Activated naive CD4-positive, alpha-beta T cell treated with anti-CD3 and anti-CD28 coated beads, Interleukin-2, amount 50 U/mL, for 72 hours (primary cell): ENCODE measurements at places on chromosomes 7 and 10.

DNA sequence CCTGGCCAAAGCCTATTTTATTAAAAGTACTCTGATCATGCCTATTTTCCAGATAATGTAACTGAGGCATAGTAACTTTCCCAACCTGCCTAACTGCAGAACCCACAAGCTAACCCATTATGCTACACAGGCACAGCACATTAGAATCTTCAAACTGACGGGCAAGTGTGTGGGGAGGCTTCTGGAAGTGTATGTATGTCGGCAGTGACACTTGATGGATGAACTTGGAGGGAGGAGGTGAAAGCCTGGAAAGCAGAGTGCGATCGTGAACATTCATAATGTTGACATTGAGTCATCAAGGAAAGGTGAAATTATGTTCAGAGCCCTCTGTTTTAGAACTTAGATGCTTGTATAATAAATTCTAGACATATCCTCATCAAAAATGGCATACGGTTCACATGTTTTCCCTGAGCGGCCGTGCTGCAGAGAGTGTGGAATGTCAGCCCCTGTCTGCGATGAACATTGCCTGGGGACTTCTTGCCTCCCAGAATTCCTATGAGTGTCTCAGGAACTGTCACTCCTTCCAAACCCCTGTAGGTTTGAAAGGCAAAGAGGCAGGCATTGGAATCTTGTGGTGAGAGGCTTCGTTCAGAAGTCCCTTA, 102.4 kb downstream of the SLIT1 start:
- DNase-seq: no peak

DNA sequence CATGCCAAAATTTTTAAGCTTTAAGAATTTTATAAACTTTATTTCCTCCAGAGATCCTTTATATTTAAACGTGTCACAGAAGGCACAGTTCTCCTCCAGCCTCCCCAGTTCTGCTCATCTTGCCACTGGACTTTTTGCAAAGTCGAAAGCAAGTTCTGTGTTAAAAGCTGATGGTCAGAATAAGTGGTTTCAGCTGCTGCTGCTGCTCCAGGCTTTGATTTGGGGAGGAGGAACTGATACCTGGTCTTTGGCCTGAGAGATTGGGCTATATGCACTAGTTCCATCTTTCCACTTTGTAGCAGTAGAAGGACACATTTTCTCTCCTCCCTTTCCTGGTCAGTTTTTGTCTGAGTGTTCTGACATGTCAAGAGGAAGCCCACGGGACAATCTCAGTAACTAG, 435.9 kb upstream of the PHF14 start:
- DNase-seq: no peak

DNA sequence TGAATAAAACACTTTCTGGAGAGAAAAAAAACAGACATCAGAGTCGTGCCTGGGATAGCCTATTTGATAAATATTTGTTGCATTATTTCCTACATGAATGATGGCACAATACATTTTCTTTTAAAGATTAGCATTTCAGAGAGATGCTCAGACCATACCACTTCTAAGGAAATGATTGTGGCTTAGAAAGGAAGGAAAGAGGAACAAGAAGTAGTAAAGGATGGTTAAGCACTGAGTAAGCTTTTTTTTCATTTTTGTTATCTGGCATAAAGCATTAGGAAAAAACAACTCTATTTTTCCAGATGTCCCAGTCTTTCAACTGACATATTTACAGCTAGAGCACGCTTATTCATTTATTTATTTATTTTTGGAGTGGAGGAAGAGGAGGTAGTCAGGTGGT, 258.8 kb upstream of the TEX47 start:
- DNase-seq: no peak

DNA sequence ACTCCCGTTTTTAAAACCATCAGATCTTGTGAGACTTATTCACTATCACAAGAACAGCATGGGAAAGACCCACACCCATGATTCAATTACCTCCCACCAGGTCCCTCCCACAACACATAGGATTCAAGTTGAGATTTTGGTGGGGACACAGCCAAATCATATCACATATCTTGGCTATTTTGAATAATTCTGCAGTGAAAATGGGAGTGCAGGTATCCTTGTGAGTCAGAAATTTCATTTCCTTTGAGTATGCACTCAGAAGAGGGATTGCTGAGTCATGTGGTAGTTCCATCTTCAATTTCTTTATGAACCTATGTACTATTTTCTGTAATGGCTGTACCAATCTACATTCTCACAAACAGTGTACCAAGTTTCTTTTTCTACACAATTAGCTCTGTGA, 125.8 kb downstream of the ANKRD7 start:
- DNase-seq: no peak

DNA sequence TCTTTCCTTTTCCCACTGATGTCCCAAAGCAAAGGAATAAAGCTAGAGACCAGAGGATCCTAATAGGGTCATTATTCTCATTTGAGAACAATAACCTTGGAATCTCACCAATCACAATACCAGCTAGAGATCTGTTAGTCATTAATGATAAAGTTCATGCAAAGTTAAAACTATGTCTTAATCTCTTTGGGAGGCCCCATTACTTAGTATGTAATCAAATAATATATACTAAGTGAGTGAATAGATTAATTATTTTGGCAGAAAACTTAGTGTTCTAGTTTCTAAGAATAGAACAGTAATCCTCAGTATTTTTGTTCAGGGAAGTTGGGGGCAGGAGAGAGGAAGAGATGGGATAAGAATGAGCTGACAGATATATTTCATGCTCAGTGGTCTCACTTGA, 227.2 kb downstream of the MTERF1 start:
- DNase-seq: no peak

DNA sequence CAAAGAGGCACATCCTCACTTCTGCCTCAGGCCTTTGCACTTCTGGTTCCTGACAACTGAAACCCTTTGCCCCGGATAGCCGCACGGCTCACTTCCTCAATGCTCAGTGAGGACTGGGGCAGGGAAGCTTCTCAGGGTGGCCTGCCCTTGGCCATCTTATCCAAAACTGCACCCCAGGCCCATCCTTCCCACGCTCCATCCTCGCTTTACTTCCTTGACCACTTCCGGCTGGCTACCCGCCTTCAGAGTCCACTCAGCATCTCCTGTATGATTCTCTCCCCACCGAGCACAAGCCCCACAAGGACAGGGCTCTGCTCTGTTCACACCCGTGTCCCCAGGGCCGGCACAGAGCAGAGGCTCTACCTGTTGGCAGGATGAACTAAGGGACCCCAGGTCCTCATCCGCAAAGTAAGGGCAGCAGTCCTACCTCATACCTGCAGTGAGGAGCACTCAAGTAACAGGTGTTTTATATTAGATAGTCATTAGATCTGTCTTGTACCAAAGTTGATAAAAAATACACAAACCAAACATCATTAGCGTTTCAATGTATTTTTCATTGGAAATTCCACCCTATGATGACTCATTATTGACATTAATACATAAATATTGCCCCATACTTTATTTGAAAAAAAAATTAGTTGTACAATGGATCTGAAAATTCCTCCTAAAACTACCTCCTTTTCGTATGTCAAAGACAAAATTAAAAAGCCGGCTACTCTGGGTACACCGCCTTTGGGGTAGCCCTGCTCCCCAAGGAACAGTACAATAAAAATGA, 35.0 kb downstream of the GNA12 start:
- DNase-seq: no peak

DNA sequence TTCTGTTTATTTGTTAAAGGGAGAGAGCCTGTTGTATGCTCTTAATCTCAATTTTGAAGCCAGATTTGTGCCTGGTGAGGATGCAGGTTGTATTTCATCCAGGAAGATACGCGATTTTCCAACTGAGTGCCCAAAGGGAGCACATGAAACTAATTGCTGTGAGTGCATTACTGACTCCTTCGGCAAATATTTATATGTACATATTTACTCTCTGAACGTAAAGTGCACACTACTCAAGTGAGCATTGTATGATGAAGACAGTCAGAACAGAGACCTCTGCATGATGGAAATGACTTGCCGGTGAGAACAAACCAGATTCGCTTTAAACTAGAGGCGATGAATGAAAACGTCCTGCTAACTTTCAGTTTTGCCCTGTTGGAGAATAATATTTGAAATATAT, 130.1 kb downstream of the MALRD1 start:
- no peak for DNase-seq

DNA sequence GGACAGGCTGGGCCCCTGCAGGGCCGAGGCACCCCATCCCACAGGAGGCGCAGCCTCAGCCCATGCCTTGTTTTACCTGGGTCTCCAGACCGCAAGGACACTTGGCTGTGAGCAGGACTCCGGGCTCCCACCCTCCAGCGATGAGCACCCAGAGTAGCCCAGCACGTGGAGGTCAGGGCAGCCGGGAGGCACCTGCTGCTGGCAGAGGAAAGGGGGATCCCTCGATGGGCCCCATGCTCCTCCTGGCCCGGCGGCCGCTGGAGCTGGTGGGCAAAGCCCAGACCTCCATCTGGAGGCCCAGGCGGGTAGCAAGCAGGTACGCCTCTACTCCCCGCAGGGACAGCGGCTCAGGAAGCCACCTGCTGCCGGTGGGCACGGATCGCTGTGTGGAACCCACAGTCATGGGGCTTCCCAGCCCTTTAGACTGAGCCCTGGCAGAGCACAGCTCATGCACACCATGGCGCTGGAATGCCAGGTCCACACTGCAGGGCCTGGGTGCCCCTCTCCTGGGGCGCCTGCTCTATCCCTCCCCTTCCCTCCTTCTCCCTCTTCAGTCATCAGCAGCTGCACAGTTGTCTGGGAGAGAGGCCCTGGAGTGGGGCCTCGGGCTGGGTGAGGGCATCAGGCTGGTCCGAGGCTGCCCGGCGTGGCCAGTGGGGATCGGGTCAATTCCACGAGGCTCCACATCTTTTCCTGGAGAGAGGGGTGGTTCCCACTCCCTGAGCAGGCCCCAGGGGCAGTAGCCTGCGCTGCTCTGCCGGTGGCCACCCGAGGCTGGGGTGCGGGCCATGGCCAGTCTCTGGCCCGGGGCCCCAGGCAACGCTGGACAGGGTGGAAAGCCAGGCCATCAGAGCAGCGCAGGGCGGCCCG, 65.7 kb downstream of the PWWP2B start:
- no peak for DNase-seq

- DNase-seq: no peak
Observed at GRCh38 chr10:34956756-34957155, 133.4 kb downstream of the CUL2 start.
